ENCODE measurements at places on chromosomes 6 and 20.

GRCh38 chr6:20716865-20717264 is 182.6 kb downstream of the CDKAL1 start:
- no peak for DNase-seq
- no peaks in the 10 kb centered on the region for H3K36me3 ChIP-seq
- H3K27me3 ChIP-seq: no peaks in the 10 kb centered on the region
- no peak overlapping the region for H3K4me3 ChIP-seq
- no peak overlapping the region for H3K27ac ChIP-seq
- no peaks in the 10 kb centered on the region for H3K4me1 ChIP-seq

GRCh38 chr6:82862543-82862942 is 203.1 kb downstream of the UBE3D start:
- no peaks in the 10 kb centered on the region for H3K36me3 ChIP-seq
- no peak overlapping the region for H3K4me3 ChIP-seq
- no peak overlapping the region for H3K27ac ChIP-seq
- DNase-seq: no peak

GRCh38 chr20:57795977-57796560 is 86.3 kb upstream of the PMEPA1 start:
- no peak overlapping the region for H3K4me3 ChIP-seq
- H3K27ac ChIP-seq: no peak overlapping the region
- no peaks in the 10 kb centered on the region for H3K27me3 ChIP-seq

GRCh38 chr6:158604048-158604406 is 40.5 kb downstream of the DYNLT1 start:
- no peak for DNase-seq
- no peaks in the 10 kb centered on the region for H3K27me3 ChIP-seq
- no peaks in the 10 kb centered on the region for H3K4me1 ChIP-seq
- no peak overlapping the region for H3K4me3 ChIP-seq
- peaks cover 12% of the 10 kb centered on the region for H3K36me3 ChIP-seq

- H3K36me3 ChIP-seq: no peaks in the 10 kb centered on the region
- H3K4me3 ChIP-seq: no peak overlapping the region
- no peak for DNase-seq
- H3K27ac ChIP-seq: no peak overlapping the region
- no peaks in the 10 kb centered on the region for H3K4me1 ChIP-seq
- no peaks in the 10 kb centered on the region for H3K27me3 ChIP-seq
Observed at GRCh38 chr6:109897025-109897424, 81.1 kb upstream of the GPR6 start.

- no peaks in the 10 kb centered on the region for H3K36me3 ChIP-seq
- H3K27ac ChIP-seq: no peak overlapping the region
- no peak overlapping the region for H3K4me3 ChIP-seq
- H3K4me1 ChIP-seq: no peaks in the 10 kb centered on the region
- no peak for DNase-seq
- H3K27me3 ChIP-seq: no peaks in the 10 kb centered on the region
Observed at GRCh38 chr6:6217855-6218758, 102.4 kb downstream of the F13A1 start.
